GM13977 (cell line): ENCODE measurements at places on chromosomes 7 and 10.

GRCh38 chr10:104521901-104522694, 119.0 kb upstream of the SORCS3 start:
- no peak for DNase-seq

DNA sequence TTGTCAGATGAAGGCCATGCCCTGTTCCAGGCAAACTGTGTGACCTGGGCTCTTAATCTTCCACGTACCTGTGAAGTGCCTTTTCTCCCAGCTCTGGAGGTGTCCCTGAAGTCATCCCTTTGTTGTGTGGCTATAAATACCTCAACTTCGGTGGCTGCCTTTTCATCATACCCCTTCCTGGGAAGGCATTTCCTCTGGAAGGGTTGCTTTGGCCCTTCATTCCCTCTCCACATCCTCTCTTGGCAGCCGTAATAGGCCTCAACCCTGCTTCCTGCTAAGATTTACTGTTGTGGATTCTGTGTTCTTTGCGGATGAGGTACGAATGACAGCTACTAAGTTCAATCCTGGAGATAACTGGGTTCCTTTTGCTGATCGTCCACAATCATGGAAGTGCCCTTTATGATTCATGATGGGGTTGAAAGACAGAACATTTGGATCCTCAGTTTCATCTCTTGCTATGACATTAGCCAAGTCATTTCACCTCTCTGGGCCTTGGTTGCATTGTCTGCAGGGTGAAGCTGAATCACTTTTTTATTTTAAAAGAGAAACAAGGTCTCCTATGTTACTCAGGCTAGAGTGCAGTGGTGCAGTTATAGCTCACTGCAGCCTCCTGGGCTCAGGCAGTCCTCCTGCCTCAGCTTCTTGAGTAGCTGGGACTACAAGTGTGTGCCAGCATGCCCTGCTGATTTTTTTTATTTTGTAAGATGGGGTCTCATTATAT, 23.6 kb downstream of the FKBP6 start:
- DNase-seq, result no peak

DNA sequence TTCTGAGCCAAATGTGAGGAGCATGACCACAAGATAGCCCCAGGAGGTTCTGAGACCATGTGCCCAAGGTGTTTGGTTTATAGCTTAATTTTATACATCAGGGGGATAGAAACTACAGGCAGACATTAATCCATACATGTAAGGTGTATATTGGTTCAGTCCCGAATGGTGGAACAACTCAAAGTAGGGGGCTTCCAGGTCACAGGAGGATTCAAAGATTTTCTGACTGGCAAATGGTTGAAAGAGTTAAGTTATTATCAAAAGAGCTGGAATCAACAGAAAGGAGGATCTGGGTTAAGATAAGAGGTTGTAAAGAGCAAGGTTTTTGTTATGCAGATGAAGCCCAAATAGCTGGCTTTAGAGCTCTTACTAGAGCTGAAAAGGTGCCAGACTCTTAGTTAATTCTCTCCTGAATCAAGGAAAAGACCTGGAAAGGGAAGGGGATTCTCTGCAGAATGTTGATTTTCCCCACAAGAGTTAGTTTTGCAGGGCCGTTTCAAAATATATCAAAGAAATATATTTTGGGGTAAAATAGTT, 640.0 kb downstream of the IPMK start:
- DNase-seq, result no peak

DNA sequence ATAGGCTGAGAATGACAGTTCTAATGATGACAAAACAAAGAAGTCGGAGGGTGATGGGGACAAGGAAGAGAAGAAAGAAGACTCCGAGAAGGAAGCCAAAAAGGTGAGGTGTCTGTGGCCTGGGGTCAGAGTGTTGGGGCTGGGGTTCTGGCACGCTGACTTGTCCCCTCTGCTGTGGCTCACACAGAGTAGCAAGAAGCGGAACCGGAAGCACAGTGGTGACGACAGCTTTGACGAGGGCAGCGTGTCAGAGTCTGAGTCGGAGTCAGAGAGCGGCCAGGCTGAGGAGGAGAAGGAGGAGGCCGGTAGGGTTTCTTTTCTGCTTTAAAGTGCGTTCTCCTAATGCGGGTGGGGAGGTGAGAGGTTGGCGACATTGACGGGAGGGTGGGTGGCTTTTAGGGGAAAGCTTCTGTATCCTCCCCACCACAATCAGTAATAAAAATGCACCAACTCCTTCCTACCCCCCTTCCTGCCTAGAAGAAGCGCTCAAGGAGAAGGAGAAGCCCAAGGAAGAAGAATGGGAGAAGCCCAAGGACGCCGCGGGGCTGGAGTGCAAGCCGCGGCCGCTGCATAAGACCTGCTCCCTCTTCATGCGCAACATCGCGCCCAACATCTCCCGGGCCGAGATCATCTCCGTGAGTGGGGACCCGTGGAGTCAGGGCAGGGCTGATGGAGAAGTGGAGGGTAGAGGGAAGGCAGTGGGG, 4.6 kb downstream of the UFSP1 start:
- no peak for DNase-seq

GRCh38 chr10:6561552-6561951, 18.5 kb downstream of the PRKCQ start:
- no peak for DNase-seq

DNA sequence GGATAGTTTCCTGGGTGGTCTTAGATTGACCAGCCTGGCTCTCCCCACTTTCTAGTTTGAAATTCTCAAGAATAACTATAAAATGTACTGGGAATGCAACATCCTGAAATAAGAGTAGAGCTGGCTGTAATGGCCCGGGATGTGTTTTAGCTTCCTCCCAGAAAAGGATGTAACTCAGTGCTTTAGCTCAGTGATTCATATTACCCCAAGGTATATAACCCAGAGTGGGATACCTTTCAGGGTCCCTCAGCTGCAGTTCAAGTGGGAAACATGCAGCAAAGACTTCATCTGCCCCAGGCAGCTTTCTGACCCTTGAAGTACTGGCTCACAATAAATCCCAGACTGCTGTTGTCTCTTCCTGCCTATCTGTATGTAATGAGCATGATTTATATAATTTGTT, 666.7 kb upstream of the KCND2 start:
- DNase-seq, result no peak

DNA sequence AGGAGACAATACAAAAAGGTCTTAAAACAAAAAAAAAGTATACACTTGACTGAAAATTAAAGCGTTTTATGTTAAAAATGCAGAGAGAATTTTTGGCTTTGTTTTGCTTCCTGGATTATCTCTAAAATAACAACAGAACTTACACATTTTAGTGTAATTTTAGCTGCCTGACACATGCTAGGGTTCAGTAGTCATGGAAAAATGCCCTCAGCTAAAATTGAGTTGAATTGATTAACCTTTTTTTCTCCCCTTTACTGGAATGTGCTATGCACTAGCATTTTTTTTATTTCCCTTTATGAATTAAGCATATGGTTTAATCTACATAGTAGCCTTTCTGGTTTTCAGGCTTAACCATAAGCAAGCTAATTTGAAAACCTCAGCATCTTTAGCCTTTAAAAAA, 89.9 kb downstream of the ZNF277 start:
- no peak for DNase-seq

- DNase-seq, result no peak
Measured at GRCh38 chr7:158748335-158748734, 43.7 kb upstream of the NCAPG2 start.

DNA sequence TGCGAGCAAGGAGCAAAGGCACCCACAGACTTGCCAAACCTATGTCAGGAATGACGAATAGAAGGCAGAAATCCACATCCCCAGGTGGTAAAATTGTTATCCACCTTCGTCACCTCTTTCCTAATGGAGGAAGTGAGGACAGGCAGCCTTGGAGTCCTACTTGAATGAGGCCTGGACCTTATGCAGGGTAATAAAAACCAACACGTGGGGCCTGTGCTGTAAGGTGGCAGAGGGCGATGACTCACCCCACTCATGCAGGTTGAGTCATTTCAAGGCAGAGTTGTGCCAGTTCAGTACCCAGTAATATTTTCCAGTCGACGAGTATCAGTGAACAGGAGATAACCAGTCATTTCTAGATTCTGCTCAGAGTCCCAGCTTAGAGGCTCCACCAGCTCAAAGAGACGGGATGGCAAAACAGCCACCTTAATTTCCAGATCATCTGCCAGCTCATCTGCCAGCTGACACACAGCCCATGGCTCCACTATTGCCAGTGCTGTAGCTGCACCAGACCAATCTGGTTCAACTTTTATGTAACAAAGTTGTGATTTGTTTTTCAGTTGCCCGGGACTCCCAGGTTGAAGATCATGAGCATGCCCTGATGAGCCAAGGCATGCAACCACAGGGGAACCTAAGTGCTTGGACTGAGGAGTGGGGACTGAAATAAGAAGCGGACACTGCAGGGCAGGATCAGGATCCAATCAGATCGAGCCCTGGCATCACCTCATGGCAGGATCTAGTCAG, 176.2 kb upstream of the ITGB1 start:
- no peak for DNase-seq

GRCh38 chr7:116150588-116150987, 59.8 kb upstream of the TES start:
- DNase-seq, result peak; percentile 10

DNA sequence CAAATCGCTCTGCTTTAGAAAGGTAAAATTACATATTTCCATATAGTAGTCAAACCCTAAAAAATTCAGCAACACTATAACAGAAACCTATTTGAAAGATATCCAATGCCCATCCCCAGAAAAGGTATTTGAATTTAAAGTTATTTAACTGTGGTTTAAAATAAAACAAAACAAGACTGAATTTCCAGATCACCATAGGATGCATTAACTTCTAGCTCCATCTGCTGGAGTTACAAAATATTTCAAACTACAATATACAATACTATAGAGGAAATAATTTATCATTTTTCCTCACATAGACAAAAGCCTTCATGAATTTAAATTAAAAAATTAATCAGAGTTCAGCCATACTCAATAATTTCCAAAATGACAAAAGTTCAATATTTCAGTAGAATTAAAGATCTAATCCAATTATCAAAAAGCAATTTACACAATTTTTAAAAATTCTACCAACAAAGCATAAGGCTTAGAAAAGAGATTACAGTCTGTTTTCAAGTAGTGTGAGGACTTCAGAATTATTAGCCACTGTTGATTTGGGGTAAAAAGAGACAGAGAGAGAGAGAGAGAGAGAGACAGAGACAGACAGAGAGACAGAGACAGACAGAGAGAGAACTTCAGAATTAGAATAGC, 75.9 kb downstream of the LMBR1 start:
- peak; percentile 16 for DNase-seq

- DNase-seq, result no peak
Measured at GRCh38 chr7:52017802-52018679, 701.4 kb upstream of the COBL start.

- no peak for DNase-seq
Measured at GRCh38 chr7:29518616-29519015, 45.0 kb upstream of the PRR15 start.

DNA sequence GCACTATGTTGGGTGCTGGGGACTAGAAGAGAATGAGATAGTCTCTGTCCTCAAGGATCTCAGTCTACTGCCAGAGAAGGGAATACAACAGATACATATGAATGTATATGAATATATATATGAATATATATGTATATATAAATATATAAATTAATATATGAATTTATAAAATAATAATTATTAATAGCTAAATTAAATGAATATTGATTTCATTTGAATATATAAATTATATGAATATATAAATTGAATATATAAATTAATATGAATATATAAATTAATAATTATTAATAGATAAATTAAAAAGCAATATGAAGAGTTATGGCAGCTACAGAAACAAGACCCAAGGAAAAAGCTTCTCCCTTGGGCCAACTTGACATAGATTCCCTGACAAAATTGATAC, 59.8 kb upstream of the OPALIN start:
- DNase-seq, result no peak

DNA sequence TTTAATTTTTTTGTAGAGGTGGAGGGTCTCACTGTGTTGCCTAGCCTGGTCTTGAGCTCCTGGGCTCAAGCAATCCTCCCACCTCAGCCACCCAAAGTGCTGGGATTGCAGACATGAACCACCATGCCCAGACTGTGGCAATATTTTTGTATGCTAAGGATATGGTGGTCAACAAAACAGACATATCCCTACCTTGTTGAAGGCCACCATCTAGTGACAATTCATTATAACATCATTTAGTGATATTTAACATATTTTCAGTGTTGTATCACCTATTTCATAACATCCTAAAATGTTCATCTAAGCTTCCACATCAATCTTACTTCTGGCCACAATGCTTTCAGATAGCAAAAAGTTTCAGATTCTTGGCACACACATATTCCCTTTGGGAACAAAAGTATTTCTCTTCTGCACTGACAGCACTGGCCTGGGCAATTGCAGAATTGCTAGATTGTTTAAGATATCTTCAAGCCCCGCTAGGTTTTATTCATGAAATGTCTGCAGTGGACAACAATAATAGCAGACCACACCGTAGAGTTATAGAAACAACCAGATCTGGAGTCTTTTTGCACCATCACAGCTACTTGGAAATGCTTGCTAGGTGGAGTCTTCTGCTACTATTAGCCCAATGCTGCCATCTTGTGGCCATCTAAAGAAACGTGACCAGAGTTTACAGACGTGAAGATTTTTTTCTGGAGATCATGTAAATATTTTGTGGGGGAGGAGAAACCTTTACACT, 58.4 kb downstream of the DNAJC12 start:
- peak; percentile 53 for DNase-seq

DNA sequence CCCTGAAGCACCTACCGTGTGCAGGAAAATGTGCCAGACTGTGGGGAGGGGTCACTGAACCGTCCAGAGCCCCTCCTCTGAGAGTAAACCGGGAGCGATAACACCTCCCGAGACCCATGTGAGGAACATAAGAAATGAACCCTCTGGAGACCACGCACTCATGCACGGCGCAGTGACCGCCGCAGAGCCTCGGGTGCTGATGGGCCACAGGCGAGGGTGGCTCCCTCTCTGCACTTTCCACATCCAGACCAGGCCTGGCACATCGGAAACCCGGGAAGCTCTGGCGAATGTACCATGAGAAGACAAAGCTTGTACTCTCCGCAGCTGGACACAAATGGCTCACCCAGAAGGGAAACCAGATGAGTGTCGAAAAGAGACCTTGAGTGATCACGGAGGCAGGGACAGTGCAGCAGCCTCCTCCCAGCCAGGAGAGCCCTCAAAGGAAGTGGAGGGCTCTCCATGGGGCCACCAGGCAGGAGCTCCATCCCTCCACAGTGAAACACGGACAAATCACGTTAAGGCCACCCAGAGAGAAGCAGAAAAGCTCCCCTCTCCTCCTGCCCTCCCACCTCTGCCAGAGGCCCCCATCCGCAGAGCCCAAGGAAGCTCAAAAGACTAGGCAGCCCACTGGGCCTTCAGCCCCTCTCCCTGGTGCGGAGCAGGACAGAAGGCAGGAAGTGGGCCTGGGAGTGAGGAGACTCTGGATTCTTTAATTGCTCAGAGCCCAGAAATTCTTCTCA, 178.1 kb upstream of the PPP2R2D start:
- no peak for DNase-seq

DNA sequence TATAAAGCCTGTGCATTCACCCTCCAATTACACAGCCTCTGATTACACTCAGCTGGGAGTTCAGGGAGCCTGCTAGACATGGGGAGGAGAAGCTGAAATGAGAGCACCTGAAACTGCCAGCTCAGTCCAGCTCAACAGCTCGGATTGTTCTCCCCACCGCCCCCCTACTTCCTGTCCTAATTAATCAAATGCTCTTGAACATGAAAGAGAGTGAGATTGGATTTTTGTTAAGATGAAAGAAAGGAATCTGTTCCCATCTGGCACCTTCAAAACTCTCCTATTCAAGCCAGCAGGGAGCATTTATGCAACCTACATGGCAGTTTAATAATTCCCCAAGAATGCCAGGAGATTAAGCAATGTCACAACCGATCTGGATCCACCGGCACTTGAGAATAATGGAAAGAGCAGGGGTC, 98.0 kb downstream of the NPSR1 start:
- no peak for DNase-seq
